Body of pancreas (tissue), 4 donors: ENCODE measurements at places on chromosomes 5 and 9. TPM values are rescaled to one million over a fixed set of nuclear protein-coding genes. Genes with fewer than 3 reads are reported as not detected.
A peak's percentile ranks its signal among the peaks of the same experiment; 100 is the strongest.

The EFCAB9 gene
- not detected for total RNA-seq

DNA sequence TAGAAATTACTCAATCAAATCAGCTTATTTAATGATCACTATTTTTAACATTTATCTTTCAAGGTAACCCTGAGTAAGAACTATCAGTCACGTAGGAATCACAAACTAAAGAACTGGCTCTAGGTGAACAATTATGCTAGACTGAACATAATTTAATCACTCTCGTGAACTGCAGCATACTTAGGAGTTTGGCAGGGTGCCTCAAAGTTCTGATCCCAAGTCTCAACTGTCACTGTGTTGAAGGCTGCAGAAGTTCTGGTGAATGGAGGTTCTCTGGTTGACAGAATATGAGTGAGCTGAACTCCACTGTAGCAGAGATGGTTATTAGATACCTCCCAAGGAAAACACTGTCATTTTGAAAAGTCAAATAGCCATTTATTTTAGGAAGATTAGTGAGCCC, 89.1 kb downstream of the KLHL3 start:
- no peak for DNase-seq

DNA sequence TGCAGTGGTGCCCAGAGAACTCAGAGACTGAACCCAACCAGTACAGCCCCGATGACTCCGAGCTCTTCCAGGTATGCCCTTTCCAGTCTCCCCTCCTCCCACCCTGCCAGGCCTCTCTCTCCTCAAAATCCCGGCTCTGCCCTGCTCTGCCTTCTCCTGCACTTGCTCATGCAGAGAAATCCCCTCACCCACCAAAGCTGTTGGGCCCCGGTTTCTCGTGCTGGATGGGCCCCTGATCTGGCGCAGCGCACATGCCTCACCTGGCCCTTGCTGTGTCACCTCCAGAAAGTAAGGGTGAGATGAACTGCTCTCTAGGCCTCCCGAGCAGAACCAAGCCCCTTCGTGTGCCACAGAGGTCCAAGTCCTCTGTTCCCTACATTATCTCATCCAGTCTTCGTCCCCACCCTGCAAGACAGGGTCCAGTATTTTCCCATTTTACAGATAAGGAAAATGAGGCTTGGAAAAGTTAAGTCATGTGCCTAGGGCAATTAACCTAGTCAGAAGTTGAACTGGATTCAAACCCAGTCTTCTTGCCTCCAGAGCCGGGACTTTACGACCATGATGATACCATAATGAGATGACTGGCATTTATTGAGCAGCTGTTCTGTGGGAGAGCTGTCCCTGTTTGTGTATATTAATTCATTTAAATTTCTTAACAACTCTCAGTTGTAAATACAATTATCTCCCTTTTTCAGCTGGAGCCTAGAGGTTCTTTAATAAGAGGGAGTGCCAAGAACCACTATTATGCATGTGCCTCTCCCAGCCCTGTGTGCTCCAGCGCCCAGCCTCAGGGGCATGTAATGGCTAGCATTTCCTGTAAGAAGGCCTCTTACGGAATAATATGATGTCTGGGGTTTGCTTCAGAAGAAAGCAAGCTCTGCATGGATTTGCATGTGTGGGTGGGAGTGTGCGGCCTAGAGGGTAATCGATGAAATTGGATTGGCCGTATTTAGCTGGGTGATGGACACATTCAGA, 90.7 kb downstream of the PPARGC1B start:
- DNase-seq: no peak

The SLC25A2 gene
- total RNA-seq: not detected

- DNase-seq: peak; percentile 67
Observed at GRCh38 chr9:131706608-131706970, 33.3 kb downstream of the RAPGEF1 start.

GRCh38 chr5:136194576-136194975, 1.6 kb upstream of the SMIM32 start:
- DNase-seq: no peak

The CTXN3 gene
- not detected for total RNA-seq
